ENCODE measurements at places on chromosomes 2 and 18. TPM values are rescaled to one million over a fixed set of nuclear protein-coding genes. Genes with fewer than 3 reads are reported as not detected.

- no peak for DNase-seq
These were observed 7.4 kb upstream of the ACYP2 start for GRCh38 chr2:54107903-54108615.

GRCh38 chr18:57131101-57131500 is 15.8 kb upstream of the BOD1L2 start:
- DNase-seq: no peak

GRCh38 chr2:69585855-69586555 is 57.5 kb downstream of the AAK1 start:
- no peak for DNase-seq

DNA sequence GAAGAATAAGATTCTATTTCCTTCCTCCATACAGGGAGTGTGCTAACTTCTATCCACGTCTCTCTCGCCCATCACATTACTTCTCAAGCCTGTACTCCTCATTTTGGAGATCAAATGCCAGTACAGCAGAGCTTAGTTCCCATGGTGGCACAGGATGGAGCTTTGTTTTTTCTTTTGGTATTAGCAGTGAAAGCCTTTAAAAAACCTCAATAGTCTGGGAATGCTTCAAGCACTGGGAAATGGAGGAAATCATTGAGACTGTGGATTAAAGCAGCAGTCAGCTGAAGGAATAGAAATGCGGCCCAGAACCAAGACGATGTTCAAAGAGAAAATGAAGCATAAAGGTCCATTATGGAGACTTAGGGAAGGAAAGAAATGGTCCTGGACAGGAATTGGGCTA is 102.3 kb downstream of the NRXN1 start:
- DNase-seq: no peak

The CPLX4 gene
- total RNA-seq: not detected
